ENCODE measurements at places on chromosomes 3 and 15. TPM values are rescaled to one million over a fixed set of nuclear protein-coding genes. Genes with fewer than 3 reads are reported as not detected.
A peak's percentile ranks its signal among the peaks of the same experiment; 100 is the strongest.

GRCh38 chr3:186002884-186003472 is 65.2 kb upstream of the TRA2B start:
- DNase-seq = peak; percentile 10

DNA sequence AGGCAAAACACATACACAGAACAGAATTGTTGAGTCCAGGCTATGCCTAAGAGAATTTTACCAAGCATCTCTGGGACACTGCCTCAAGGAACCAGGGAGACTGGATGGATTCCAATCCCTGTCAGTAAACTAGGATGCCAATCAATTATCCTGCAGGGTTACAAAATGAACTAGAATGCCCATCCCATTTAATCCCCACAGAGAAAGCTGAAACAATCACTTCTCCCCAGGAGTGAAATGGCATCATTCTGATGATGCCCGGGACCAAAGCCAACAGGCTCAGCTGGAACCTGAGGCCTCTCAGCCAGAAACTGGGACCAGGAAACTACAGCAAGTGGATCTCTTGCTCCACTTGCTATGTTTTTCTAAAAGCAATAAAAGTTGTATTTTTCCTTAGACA is 130.0 kb upstream of the TJP1 start:
- DNase-seq = no peak

GRCh38 chr15:89107984-89108383 is 19.7 kb downstream of the ABHD2 start:
- DNase-seq = no peak

LRCH3 gene
- total RNA-seq = 48.2 TPM

CLDN1 gene
- total RNA-seq = 3.0 TPM

- DNase-seq = no peak
Observed at GRCh38 chr3:53328746-53329145, 18.6 kb downstream of the DCP1A start.

DNA sequence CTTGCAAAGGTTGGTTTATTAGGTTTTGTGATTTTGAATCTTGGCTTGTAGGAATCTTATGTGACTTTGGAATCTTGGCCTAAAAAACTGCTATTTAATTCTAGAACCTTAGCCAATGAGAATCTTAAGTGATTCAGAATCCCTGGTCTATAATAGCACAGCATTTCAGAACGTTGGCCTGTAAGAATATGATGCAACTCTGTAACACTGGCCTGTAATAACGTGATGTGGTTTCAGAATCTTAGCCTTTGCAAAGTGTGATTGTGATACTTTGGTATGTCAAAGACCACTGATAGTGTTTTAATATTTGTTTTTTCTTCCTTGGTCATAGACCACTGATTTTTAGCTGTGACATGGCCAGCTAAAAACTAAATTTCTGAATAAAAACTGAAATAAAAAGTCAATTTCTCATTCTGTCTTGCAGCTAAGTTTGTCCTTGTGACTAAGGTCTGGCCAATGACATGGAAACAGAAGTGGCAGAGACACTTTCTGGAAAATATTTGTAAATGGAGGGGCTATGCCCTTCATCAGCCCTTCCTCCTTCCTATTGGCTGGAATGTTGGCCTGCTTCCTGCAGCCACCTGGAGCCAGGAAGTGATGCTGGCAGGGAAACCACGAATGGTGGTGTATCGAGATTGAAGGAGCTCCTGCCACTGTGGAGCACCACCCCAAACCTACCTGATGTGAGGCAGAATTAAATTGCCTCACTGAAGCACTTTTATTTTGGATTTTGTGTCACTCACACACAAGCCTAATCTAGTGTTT is 42.3 kb upstream of the CORO2B start:
- DNase-seq = no peak

BCL2A1 gene
- not detected for total RNA-seq

GRCh38 chr3:187807086-187807862 is 62.0 kb upstream of the BCL6 start:
- DNase-seq = no peak

DNA sequence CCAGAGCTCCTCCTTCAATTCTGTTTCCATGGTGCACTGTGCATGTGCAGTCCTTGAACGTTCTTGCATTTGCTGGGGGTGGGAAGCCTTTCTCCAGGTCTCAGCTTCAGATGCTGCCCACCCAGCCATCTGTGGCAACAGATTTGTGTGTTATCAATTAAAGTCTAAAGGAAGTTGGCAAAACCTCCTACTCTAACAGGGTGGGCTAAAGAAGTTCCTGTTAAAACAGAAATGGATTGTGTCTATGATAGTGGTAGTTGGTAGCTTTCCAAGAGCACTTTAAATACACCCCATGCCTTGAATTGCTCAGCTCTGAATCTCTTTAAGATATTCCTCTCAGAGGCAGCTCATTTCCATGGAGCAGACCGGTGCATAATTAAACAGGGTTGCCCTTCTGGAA is 488.0 kb upstream of the SUCLG2 start:
- DNase-seq = no peak

GALNT15 gene
- total RNA-seq = not detected

GRCh38 chr3:188389711-188390342 is 235.9 kb downstream of the LPP start:
- DNase-seq = no peak

DNA sequence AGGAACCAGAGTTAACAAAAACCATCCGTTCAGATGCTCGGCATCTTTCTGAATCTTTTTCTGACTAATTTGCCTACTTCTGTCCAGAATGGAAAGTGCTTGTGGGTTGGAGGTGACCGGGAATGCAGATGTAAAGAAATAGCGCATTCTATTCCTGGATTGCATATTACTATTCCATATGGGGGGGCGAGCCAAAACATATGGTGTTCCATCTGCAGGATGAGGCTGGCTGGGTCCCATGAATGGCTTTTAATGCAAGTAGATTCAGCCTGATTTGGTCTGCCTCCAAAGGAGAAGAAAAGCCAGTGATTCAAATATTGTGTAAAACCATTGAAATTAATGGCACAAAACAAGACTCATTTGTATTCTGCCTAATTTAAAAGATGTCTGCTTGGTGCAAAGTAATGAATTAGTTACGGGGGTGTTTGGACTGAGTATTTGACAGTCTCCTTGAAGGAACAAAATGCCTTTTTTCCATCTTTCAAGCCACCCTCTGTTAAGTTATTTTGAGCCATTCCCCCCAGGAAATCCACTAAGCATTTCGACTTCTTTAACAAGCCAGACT is 99.0 kb downstream of the ST8SIA2 start:
- no peak for DNase-seq

CCR8 gene
- total RNA-seq = not detected

- DNase-seq = no peak
Observed at GRCh38 chr15:80474224-80475215, 70.3 kb downstream of the ARNT2 start.

DNA sequence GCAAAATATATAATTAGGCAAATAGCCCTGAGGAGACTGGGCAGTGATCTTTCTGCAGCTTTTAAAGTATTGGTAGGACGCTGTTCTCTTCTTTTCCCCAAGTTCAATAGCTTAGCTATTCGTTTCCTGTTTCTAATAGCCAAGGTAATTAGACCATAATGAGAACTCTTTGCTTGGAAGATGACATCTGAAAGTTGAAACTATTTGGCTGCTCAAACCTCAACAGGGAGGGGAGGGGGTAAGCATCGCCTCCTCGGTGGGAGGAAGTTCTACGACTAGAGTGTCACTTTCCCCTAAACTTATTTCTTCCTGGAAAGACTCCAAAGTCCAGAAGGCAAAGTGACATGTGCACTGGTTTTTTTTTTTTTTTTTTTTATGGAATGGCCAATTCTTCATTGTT is 22.8 kb upstream of the ALDH1A3 start:
- DNase-seq = no peak

TRPM1 gene
- total RNA-seq = not detected

EDC3 gene
- total RNA-seq = 49.1 TPM

PIGZ gene
- total RNA-seq = not detected

DNA sequence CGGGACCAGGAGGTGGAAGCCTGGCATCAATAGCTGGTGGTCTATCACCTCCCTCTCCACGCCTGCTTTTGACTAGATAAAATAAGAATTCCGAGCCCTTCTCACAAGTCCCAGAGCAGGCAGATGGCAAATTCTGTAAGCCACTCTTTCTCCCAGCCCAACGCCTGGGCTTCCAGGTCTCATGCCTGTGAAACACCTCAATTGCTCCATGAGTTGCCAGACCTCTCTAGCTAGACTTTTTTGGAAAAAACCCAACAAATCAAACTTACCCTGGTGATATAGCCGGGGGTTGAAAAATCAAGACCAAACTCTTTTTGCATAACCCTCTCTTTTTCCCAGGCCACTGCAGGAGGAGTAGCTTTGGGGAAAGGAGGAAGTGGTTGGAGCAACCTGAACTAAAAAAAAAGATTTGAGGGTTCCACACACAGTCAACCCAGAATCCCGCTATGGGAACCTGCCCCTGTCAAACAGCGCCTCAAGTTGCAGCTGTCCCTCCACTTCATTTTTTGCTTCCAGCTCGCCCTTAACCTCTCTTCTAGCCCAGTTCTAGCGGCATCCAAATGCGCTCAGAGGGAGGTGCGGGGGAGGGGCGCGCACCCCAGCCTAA is 7.0 kb downstream of the BHLHE40 start:
- no peak for DNase-seq

DNA sequence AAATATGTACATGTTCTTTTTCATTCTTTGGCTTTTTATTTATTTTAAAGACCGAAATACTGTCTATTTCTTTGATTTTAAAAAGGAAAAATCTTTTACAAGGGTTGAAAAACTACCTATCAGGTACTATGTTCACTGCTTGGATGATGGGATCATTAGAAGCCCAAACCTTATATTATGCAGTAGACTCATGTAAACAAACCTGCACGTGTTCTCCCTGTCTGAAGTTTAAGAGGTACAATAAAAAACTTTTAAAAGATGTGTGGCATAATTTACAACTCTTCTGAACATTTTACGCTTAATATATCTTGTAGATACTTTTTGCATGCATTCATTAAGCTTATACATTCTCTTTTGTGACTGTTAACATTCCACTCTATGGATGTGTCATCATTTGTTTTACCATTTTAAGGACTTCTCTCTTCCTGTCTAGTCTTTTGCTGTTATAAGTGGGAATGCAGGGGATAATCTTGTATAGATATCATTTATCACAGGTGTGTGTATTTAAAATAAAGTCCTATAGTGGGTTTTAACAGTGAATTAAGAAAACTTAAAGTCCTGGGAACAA is 6.2 kb downstream of the MGA start:
- DNase-seq = no peak

DNA sequence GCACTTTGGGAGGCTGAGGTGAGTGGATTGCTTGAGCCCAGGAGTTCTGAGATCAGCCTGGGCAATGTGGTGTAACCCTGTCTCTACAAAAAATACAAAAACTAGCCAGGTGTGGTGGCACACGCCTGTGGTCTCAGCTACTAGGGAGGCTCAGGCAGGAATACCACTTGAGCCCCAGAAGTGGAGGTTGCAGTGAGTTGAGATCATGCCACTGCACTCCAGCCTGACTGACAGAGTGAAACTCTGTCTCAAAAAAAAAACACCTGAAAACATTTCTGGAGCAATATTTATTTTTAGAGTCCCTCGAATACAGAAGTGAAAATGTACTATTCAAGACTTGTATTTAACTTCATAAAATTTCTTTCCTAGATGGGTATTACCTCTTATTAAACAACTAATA is 4.6 kb downstream of the SPCS1 start:
- DNase-seq = no peak

DNA sequence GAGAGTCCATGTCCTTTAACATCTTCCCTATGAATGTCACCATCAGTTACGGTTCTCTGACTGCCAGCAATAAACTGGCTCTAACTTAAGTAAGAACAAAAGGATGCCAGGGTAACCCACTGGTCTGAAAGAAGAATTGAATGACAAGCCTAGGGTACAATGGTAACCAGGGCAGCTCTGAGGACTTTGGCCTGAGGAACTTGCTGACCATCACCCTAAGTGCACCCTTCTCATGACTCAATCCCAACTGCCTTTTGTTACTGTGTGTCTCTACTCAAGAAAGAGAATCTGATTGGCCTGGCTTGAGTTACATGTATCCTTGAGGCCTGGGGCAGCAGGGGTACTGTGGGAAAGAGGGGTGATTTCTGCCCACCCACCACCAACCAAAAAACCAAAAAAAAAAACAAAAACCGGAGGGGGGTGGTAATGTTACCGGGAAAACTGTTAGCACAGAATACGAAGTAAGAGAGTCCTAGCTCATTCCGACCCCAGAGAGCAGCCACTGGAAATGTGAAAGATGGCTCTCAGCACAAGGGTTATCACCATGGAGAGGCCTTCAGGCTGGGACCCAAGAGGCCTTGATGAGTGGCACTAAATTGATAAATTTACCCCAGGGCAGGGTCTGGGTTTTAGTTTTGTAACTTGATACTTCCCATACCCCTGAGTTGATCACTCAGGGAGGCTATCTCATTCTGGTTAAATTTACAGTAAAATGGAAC is 9.3 kb upstream of the SLC28A1 start:
- no peak for DNase-seq

DNA sequence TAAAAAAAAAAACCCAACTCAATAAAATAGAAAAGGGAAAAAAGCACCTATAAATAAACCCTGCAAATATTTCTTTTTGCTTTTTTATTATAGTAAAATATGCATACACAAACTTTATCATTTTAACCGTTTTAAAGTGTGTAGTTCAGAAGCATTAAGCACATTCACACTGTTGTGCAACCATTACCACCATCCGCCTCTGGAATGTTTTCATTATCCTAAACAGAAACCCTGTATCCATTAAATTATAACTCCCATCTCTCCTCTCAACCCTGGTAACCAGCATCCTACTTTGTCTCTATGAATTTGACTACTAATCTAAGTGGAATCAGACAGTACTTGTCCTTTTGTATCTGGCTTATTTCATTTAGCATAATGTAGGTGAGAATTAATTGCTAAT is 15.0 kb downstream of the CDCP1 start:
- DNase-seq = no peak

GRCh38 chr3:133945381-133946095 is 49.9 kb upstream of the RAB6B start:
- DNase-seq = no peak

DNA sequence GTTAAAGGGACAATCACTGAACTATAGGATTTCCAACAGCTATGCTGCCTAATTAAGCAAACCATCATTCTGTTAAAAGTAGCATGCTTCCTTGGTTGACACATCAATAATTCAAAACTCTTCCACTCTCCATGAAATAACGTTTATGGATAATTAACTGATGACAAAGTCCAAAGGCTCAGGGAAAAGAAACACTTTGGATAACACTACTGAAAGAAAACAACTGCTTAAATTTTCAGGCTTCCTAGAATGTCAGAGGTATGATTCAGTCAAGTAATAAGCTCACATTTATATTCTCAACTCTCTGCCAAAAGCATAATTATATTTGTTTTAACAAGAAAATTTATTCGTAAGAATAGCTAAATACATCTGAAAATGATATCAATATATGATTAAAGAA is 49.6 kb downstream of the WDR72 start:
- DNase-seq = no peak
